ENCODE measurements at places on chromosomes 7 and 10.

DNA sequence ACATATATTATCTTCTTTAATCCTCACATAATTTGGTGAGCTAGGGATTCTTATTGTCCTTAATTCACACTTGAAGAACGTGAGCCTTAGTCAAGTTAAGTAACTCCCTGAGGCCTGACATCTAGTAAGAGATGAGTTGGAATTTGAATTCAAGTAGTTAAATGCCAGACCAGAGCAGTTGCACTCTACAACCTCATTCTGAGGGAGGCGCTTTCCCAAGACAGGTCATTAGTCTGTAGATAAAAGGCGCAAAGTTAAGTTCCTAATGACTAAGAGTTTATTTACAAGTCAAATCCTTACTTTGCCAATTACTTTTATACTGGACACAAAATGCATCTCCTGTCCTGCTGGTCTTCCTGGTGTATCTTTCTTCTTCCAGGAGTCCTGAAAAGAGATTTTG, 3.6 kb upstream of the EXOC6 start:
- no peak for DNase-seq

DNA sequence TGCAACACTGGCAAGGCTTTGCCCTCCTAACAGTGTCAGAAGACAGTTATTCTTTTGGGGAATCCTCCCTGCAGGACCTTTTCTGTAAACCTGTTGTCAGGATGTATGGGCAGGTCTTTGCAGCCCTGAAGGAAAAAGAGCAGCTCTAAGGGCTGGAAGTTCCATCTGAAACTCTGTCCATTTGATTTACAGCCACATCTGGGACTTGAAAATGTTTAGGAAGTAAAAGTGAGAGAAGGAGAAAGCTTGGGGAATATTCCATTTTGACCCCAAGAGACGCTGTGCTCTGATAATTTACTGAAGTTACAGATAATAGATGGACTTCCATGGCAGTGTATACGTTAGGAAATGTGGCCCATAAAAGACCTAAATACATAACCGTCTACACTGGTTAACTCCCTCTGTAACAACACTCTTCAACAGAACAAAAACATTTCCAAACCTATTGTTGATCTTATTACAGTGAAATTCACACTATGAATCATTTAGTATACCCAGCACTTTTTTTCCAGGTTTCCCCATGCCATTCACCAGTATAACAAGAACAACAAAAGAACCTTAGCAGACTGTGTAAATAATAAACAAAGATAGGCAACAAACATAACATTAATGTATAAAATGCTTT, 89.1 kb downstream of the KIAA1549 start:
- no peak for DNase-seq

DNA sequence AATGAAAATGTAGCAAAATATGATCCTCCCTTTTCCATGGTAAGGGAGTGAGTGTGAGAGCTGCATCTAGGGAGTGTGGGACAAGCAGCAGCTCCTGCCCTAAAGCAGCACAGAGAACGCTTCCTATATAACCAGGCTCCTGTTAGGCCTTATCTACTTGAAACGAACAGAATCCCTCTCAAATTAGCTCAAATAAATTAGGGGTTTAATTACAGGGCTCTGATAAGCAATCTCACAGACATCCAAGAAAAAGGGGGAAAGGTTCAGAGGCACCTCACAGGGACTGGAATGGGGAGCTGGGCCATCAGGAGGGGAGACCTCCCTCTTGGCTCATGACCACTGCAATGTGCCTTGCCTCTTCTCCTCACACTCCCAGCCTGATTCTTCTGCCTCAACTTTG, 57.9 kb downstream of the PLPP4 start:
- no peak for DNase-seq

DNA sequence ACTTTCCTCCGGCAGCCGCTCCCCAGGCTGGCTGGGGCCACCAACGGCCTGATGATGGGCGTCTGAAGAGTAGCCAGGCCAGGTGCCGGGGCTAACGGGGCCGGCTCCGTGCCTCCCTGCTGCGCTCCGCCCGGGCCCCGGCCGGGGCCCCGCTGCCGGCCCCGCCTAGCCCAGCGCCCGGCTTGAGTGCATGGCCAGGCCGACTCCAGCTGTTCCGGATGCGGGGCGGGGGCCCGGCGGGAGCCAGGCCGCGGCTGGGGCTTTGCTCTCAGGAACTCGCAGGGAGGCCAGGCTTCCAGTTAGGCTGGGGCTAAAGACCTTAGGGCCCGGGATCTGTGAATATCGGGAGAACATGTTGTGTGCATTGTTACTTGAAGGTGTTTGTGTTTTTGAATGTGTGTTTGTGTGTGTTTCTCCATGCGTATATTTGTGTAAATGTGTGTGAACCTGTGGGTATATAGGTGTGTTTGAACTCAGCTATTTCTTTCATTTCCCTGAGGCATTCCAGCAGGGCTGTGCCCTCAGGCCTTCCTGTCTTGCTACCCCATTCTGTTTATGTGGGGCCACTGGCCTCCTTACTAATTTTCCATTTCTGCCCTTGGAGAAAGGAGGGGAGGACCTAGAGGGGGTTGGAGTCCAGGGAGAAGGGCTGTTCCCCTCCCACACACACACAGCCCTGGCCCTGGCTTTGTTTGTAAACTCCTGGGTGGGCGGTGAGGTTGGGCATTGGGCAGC, 1.1 kb upstream of the LBX1 start:
- DNase-seq: no peak

GRCh38 chr10:16030562-16030961, 170.3 kb upstream of the MINDY3 start:
- no peak for DNase-seq

- no peak for DNase-seq
Measured at GRCh38 chr10:11813855-11814567, 9.1 kb upstream of the PROSER2 start.

DNA sequence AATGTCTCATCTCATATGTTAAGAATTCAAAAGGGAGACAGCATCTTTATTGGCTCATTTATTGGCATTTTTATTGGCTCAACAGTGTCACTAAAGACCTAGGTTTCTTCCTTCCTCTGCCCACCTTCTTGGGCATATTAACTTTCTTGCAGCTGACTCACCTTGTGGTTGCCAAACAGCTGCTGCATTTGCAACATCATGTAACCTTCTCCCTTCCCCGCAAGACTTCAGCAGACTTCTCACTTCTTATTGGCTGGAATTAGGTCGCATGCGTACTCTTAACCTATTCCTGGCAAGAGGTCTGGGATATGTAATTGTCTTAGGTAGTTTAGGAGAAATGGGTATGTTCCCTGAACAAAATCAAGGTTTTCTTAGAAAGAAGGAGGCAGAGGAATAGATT, 263.2 kb downstream of the POU6F2 start:
- DNase-seq: no peak

DNA sequence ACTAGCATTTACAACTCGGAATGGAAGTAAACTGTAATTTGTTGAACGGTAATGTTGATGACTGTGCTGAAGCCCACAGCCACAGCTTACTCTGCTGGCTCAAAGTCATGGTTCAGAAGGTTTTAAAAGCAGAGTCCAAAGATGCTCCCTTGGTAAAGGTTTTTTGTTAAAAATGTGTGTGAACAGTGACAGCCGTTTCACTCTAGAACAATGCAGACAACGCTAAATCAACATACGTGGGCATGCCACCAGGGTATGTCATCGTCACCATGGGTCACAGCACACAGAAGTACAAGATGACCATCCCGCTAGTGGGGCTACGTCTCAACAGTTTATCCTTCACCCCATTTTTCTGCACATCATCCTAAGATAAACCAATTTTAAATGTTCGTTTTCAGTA, 106.5 kb upstream of the LANCL2 start:
- DNase-seq: no peak

- DNase-seq: no peak
Measured at GRCh38 chr7:64618785-64619456, 47.0 kb upstream of the ZNF107 start.

- no peak for DNase-seq
Measured at GRCh38 chr10:22761569-22762220, 47.3 kb upstream of the PIP4K2A start.

DNA sequence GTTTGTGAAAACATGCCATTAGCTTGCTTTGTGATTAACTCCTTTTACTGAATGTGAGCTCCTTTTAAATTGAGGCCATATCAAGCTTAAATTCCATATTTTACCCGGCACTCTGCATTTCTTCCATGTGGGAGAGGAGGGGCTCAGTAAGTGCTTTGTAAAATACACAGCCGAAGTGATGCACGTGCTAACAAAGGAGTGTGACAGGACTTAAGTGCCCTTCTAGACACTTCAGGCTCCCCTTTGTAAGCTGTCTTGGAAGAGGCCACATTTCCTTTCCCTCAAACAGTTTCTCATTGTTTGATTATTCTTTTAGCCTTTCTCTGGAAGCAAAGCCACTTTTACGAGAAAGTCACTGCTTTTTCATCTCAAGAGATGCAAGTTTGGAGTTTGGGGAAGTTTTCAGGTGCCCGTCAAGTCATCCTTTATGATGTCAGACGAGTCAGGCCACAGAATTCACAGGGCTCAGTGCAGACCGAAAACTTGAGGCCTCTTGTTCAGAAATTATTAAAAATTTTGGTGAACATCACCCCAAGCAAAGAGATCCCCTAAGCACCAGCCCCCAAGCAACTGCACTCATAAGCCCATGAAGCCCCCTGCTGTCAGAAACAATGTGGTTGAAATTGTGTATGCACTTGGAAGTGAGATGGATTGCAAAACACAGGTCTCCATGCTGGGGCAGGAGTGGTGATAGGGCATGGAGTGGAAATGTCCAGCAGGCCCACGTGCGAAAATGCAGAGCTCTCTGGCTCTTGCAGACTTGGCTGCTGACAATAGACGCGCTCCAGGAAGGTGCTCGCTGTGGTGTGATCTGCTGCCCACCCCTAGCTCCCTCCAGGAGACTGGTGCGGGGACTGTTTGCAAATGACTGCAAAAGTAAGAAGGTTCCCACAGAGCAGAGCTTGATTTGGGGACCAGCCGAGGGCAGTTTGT, 11.5 kb downstream of the IKZF1 start:
- no peak for DNase-seq

All from activated CD8-positive, alpha-beta memory T cell treated with anti-CD3 and anti-CD28 coated beads for 1 hour (primary cell).